Ovary (tissue), 10 donors: ENCODE measurements at places on chromosomes 7 and 10. TPM values are rescaled to one million over a fixed set of nuclear protein-coding genes. Genes with fewer than 3 reads are reported as not detected.

Gene DMTF1
- 74.5 TPM for total RNA-seq

Gene POR
- 191 TPM for total RNA-seq

- DNase-seq, result no peak
- H3K4me1 ChIP-seq, result no peaks in the 10 kb centered on the region
- no peak overlapping the region for H3K27ac ChIP-seq
- H3K4me3 ChIP-seq, result no peak overlapping the region
Observed at GRCh38 chr10:47413531-47414226, 29.6 kb upstream of the ZNF488 start.

DNA sequence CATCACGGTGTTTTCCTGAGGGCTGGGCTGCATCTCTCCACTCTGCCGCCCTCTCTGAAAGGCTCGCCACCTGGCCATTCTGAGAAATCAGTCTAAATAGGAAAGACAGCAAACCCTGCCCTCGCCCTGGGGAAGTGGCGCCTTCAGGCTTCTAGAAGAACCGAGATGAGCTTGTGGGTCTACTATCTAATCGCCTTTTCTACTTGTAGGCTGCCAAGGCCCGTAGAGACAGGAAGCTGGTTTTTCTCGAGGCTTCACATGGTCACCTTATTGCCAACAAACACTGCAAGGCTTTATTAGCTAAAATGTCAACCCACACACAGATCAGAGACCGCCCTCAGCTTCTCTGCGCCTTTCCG, 21.4 kb downstream of the LAT2 start:
- no peaks in the 10 kb centered on the region for H3K27me3 ChIP-seq
- H3K4me1 ChIP-seq, result no peaks in the 10 kb centered on the region
- DNase-seq, result no peak
- H3K27ac ChIP-seq, result no peak overlapping the region
- no peaks in the 10 kb centered on the region for H3K36me3 ChIP-seq

GRCh38 chr10:4867520-4868356, 41.7 kb downstream of the AKR1E2 start:
- no peaks in the 10 kb centered on the region for H3K27me3 ChIP-seq
- no peak for DNase-seq
- H3K36me3 ChIP-seq, result no peaks in the 10 kb centered on the region
- no peak overlapping the region for H3K4me3 ChIP-seq
- H3K4me1 ChIP-seq, result no peaks in the 10 kb centered on the region
